Colonic mucosa (tissue), 4 donors: ENCODE measurements at places on chromosomes 13 and 19. TPM values are rescaled to one million over a fixed set of nuclear protein-coding genes. Genes with fewer than 3 reads are reported as not detected.
A peak's percentile ranks its signal among the peaks of the same experiment; 100 is the strongest.

GRCh38 chr13:93690139-93690538 is 463.5 kb downstream of the GPC6 start:
- DNase-seq: no peak
- H3K4me1 ChIP-seq: no peaks in the 10 kb centered on the region
- no peaks in the 10 kb centered on the region for H3K27me3 ChIP-seq
- no peak overlapping the region for H3K27ac ChIP-seq
- no peaks in the 10 kb centered on the region for H3K36me3 ChIP-seq

DNA sequence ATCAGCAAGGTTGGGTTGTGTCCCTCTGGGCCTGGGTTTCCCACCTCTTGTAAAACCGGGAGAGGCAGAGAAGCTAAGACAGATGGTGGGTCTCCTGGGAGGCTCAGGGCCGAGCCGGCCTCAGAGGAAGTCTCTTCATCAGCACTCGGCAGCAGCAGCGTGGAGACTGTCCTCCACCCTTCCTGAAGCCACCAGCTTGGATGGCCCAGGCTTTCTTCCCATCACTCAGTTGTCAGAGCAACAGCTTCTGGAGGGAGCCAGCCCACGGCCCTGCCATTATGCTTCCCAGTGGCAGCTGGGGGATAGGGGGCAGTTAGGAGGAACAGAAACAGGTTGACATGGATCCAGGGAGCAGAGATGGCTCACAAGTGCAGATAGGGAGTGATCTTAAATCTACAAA is 191.0 kb downstream of the KATNAL1 start:
- no peak for DNase-seq
- no peaks in the 10 kb centered on the region for H3K27me3 ChIP-seq
- H3K36me3 ChIP-seq: no peaks in the 10 kb centered on the region
- H3K27ac ChIP-seq: no peak overlapping the region
- no peak overlapping the region for H3K4me3 ChIP-seq

The POLR2E gene
- 245 TPM for total RNA-seq

The TRPM4 gene
- 307 TPM for total RNA-seq

The RNF225 gene
- not detected for total RNA-seq

The PSG2 gene
- not detected for total RNA-seq

DNA sequence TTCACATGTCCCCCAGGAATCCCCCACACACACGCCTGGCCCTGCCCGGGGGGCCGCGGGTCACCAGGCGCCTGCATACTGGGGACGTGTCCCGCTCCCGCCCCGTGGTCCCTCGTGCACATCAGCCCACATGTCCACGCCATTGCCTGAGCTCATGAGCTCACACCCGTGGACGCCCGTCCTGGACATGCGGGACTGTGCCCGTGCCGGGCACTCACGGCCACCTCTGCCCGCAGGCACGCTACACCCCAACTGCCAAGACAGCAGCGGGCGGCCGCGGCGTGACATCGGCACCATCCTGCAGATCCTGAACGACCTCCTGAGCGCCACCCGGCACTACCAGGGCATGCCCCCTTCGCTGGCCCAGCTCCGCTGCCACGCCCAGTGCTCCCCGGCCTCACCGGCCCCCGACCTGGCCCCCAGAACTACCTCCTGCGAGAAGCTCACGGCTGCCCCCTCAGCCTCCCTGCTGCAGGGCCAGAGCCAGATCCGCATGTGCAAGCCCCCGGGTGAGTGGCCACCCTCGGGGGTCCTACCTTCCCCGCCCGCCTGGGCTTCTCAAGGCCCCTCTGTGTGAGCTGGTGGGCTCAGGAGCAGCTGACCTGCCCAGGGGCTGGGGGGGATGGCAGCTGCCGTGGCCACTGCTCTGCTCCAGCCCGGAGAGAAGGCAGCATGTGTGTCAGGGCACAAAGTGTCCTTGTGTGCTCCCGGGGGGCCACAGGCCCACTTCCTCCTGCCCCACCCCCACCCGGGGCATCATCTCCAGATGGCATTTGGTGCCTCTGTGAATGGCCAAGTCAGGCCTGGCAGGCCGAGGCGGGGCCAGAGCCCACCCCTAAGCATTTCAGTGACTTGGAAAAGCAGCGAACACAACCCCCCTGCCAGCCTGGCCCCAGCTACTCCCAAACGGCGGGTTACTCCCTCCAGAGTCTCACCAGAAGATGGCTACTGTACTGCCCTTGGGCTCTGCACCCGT is 7.1 kb downstream of the MIDN start:
- H3K4me1 ChIP-seq: peaks cover 30% of the 10 kb centered on the region
- H3K27ac ChIP-seq: peak overlapping the region; percentile 99
- no peaks in the 10 kb centered on the region for H3K27me3 ChIP-seq
- DNase-seq: no peak
- peaks cover 30% of the 10 kb centered on the region for H3K36me3 ChIP-seq

DNA sequence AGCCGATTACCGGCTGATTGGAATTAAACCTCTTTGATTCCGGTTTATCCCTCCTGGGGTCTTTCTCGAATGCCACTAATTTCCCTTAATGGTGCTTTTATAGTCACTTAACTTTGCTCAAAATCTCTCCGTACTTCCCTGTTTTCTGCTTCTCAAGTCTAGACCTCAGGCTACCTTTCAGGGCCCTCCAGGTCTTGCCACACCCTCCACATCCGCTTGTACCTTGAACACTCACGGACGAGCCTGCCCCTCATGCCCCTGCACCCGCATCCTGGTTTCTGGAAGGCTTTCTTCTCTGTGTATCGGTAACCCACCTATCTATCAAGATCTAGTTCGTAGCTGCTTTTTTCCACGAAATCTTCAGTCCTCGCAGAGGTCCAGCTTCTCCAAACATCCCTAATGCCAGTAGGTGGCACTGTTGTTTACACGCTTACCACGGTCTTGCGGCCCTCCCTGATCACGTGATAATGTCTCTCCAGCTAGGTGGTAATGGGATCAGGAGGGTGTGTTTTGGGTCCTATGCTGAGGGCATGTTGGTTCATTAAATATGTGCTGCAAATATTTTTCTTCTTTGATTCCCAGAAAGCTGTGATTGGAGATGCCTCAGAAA is 13.8 kb downstream of the ATP12A start:
- H3K27me3 ChIP-seq: no peaks in the 10 kb centered on the region
- H3K36me3 ChIP-seq: no peaks in the 10 kb centered on the region
- peak; percentile 49 for DNase-seq
- H3K4me3 ChIP-seq: no peak overlapping the region
- H3K27ac ChIP-seq: no peak overlapping the region
- H3K4me1 ChIP-seq: no peaks in the 10 kb centered on the region

The ZNF154 gene
- total RNA-seq: 0.67 TPM

The ZNF439 gene
- 7.6 TPM for total RNA-seq

DNA sequence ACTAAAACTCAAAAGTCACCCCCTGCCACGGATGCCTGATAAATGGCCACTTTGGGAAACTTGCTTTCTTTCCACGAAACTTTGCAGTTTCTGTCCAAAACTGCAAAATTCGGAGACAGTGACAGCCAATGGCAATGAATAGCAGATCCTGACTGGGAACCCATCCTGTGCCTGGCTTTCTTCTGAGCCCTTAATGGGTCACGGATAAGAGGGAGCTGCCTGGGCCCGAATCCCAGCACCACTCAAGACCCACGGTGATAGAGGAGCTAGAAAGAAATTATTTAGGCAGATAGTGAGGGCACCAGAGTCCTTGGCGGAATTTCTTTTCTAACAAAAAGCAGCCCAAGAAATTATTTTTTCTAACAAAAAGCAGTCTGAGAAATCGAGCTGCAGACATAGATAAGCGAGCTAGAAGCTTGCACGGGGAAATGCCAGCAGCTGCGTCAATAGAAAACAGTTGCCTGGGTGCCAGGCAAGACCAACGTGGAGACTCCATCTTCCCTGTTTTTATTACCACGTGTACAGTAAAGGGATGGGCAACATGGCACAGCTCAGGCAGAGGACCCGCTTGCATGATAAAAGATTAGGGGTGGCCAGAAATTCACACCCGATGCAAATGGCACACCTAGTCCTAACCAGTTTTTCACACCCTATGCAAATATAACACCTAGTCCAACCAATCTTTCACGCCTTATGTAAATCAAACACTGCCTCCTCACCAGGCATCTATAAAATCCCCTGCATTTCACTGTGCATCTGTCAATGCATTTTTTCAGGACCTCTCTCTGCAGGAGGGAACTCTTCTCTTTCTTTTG is 7.1 kb upstream of the HSH2D start:
- H3K4me3 ChIP-seq: no peak overlapping the region
- H3K27ac ChIP-seq: no peak overlapping the region
- H3K4me1 ChIP-seq: no peaks in the 10 kb centered on the region
- no peak for DNase-seq

The CPAMD8 gene
- 3.5 TPM for total RNA-seq

The PALM3 gene
- total RNA-seq: 1.6 TPM

GRCh38 chr13:27076421-27076820 is 95.2 kb downstream of the USP12 start:
- H3K4me1 ChIP-seq: no peaks in the 10 kb centered on the region
- no peaks in the 10 kb centered on the region for H3K27me3 ChIP-seq
- no peak for DNase-seq
- H3K36me3 ChIP-seq: no peaks in the 10 kb centered on the region
- no peak overlapping the region for H3K27ac ChIP-seq

DNA sequence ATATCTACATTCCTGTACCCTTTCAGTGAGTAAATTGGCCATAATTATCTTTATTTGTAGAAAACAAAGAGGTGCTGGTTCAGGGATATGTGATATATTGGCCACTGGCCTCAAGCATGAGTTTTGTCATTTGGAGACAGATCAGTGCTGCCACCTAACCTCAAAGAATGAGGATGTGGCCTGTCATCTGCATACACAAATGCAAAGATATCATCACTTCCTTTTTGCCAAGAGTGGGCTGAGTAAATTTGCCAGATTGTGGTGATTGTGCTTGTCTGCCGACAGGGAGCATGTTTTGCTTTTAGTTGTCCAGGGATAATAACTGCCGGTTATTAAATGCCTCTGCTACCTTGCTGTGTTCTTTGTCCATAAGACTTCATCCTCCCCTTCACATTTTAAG is 44.2 kb downstream of the WASF3 start:
- H3K27ac ChIP-seq: no peak overlapping the region
- DNase-seq: no peak
- no peaks in the 10 kb centered on the region for H3K4me1 ChIP-seq
- no peaks in the 10 kb centered on the region for H3K27me3 ChIP-seq
- H3K36me3 ChIP-seq: no peaks in the 10 kb centered on the region

DNA sequence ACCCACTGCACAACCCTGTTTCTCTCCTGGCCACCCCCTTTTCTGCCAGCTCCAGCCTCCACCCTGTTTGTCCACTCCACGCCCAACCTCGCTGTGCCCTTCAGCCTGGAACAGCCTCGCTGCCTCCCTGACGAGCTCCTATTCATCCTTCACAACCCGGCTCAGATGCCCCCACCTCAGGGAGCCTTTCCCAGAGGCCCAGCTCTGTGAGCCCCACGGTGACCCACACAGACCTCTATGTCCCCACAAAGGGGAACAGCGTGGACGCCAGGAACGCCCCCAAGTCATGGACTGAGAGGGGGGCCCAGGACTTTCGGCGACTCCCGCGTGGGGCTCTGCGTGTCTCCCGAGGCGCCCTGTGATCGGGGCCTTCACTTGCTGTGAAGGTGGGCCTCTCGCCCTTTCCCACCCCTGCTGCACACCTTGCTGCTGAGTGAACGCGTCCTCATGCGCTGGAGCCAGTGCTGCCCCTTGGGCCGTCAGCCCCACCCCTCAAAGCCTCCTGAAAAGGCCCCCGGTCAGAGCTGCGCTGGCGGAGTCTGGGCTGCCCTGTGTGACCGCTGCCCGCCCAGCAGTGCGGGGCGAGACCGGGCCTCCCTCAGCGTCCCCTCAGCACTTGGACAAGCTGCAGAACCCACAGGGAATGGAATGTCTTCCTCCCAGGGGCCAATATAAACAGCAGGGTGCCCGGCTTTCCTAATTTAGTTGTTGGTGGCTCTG is 40.0 kb downstream of the ADPRHL1 start:
- no peak for DNase-seq
- no peaks in the 10 kb centered on the region for H3K36me3 ChIP-seq

DNA sequence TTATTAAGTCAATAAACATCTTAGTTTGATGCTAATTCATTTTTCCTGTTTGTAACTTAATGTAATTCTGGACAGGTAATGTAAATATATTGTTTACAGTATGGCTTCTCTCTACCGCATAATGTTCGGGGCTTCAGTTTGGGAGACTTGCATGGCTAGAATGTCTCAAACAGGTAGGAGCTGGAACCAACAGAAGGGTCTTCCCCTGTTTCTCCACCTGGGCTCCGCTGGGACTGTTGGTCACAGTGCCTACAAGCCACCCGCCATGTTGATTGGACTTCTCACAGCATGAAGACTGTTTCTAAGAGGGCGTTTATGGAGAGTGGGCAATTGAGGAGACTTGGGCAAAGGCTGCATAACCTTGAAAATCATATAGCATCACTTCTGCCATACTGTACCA is 148.6 kb downstream of the UFM1 start:
- no peaks in the 10 kb centered on the region for H3K4me1 ChIP-seq
- no peak overlapping the region for H3K27ac ChIP-seq
- no peak for DNase-seq
- H3K27me3 ChIP-seq: no peaks in the 10 kb centered on the region
- no peak overlapping the region for H3K4me3 ChIP-seq

DNA sequence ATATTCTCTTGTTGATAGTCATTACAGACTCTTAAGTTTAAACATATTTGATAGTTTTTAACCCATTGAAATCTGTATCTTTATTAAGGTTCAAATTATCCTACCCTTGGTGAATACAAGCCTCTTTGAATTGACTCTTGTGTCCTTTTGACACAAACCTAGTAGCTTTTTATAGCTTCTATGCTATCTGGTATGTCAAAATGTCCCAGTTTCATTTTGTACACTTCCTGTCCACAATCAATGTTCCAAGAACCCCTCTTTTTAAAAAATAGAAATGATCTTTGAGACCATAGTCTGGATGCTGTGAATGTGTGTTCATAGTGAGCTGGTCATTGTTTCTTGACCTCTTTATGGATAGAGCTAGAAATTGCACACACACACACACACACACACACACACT is 39.2 kb upstream of the FGF14 start:
- H3K4me1 ChIP-seq: no peaks in the 10 kb centered on the region
- H3K27ac ChIP-seq: no peak overlapping the region
- H3K27me3 ChIP-seq: no peaks in the 10 kb centered on the region
- no peak for DNase-seq

DNA sequence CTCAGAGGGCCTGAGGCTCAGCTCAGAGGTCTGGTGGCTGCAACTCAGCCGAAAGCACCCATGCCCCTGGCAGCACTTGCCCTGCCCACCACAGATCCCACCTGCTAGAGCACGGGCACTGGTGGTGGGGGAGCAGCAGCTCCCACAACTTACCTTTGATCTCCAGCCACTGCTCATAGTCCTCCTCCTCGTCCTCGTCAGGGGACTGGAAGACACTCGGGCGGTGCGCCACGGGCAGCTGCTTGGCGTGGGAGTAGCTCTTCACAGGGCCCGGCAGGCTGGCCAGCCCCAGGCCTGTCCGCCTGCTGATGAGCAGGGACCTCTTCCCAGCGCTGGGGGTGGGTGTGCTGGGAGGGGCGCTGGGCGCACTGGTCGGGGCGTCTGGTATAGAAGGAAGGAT is 14.6 kb downstream of the SUGP1 start:
- no peaks in the 10 kb centered on the region for H3K27me3 ChIP-seq
- H3K4me1 ChIP-seq: no peaks in the 10 kb centered on the region
- peaks cover 3% of the 10 kb centered on the region for H3K36me3 ChIP-seq
- H3K4me3 ChIP-seq: no peak overlapping the region
